ENCODE measurements at places on chromosomes 6 and 20.

GRCh38 chr20:11958855-11959254 is 41.2 kb downstream of the BTBD3 start:
- no peak for DNase-seq

DNA sequence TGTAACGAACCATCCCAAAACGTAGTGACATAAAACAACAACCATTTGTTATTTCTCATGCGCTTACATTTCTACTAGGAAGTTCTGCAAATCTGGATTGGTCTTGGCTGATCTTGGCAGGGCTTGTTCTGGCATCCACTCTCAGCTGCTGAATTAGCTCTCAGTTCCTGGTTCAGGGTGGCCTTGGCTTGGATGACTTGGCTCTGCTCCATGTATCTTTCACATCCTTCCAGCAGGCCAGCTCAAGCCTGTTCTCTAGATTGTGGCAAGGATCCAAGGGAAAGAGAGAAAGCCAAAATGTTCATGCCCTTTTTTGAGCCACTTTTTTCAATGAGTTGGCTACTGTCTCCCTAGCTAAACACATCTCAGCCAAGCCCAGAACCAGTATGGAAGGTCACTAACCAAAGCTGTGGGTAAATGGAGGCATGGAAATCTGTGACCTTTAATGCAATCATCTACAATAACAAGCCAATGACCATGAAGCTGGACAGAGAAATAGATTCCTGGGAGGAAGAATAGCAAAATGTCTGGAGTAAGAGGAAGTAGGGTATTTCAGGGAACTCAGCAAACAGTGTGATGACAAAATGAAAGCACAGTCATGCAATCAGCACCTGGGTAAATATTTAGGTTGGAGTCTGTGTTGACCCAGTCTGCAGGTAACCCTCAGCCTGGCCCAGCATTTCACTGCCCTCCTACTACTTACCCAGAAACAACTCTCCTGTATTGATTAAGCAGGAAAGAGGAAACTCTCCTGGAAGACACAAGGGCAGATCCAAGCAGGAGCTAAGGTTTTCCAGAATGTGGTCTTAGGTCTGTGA is 32.7 kb upstream of the SNAP25 start:
- DNase-seq: no peak

DNA sequence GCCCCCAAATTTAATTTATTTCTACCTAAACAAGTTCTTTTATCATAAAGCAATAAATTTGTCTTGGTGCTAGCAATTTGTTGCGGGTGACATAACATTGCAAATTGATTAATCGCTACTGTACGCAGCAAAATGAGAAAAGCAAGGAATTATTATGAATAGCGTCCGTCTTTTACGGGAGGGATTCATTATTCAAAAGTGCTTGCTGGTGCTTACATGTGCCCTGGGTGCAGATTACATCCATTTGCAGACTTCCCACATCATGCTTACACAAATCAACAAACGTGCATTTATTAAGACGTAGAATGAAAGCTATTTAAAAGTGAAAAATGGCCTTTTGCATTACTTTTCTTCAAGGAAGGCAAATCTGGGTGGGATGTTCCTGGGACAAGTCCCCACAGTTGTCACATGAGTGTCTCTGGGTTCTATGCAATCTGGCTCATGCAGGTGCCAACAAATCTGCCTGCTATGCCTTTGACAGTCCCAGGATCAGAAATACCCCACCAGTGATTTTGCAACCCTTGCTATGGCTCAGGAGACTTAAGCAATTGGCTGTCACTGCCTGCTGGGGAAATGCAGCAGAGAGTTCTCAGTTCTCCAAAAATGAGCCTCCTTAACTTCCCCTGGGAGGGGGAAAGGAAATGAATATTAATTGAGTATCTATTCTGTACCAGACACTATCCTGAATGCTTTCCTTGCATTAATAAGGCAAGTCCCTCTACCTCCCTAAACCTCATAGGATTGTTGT is 30.1 kb upstream of the MAFB start:
- DNase-seq: no peak

- DNase-seq: no peak
Measured at GRCh38 chr6:166595061-166595780, 8.7 kb upstream of the RAMACL start.

GRCh38 chr20:20255099-20255498 is 112.8 kb upstream of the INSM1 start:
- DNase-seq: no peak

GRCh38 chr6:11006061-11006460 is 38.0 kb downstream of the ELOVL2 start:
- no peak for DNase-seq

- DNase-seq: no peak
Measured at GRCh38 chr6:117354671-117355070, 71.1 kb downstream of the ROS1 start.

DNA sequence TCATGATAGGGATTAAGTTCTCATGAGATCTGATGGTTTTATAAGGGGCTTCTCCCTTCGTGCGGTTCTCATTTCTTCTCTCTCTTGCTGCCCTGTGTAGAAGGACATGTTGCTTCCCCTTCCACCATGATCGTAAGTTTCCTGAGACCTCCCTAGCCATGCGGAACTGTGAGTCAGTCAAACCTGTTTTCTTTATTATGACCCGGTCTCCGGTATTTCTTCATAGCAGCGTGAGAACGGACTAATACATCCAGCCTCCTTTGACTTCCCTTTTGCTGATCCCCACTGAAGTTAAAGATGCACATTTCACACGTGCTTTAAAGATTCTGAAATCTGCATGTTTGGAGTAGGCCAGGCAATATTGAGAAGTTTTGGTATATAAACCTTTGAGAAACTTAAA is 543.1 kb downstream of the PRKN start:
- no peak for DNase-seq

DNA sequence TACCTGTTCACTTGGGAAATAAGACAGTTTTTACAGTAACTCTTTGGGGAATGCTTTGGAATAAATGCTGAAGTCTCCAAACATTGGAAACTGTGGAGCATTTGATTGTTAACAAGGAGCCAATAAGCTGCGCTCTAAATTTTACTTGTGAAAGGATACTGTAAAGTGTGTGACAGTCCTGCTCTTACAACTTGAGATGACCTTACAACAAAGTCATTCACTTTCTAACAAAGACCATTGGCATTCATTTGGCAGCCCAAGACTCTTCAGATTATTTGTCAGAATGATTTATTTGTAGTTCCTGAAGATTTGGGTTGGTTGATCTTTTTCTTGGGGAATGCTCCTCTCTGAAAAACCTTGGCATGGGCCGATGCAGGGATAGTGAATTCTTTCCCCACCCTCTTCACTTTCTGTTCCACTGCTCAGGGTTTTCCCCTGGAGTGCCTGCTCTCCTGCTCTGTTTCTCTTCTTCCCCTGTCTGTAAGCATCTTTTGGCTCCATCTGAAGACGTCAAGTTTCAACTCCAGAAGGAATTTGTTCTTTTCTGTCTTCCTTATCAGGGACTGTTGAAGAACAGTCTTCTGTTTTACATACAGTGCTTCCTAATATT is 116.4 kb downstream of the AKAP7 start:
- DNase-seq: no peak

DNA sequence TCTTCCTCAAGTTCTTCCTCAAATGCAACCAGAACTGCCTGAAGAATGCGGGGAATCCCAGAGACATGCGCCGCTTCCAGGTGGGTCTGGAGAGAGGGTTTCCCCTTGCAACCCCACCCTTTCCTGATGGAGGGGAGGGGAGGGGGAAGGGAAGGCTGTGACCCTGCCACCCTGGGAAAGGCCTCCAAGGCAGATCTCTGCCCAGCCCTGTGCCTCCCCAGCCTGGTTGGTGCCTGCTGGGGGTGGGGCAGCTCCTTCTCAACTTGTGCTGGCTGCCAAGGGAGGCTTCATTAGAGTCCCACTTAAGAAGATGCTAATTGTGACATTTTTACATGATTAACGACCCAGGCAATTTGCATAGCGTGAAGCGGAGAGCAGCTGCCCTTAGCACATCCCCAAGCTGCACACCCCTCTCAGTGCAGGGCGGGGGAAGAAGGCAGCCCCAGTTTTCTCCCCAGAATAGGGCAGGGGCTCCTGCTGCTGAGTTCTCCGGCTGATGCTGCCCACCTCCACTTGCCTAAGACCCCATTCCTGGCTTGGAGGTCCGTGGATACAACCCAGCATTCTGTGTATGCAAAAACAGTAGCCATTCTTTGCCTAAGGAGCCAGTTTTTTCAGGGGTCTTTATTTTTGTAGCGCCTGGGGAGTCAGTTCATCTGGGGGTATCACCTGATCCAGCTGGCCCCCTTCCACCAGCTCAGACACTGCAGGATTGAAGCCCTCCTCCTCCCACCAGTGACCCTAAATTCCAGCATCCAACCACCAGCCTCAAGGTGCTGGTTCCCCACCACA is 51.7 kb downstream of the CPXM1 start:
- no peak for DNase-seq

Data from urothelium cell line (cell line).